ENCODE measurements at places on chromosomes 6 and 20.

DNA sequence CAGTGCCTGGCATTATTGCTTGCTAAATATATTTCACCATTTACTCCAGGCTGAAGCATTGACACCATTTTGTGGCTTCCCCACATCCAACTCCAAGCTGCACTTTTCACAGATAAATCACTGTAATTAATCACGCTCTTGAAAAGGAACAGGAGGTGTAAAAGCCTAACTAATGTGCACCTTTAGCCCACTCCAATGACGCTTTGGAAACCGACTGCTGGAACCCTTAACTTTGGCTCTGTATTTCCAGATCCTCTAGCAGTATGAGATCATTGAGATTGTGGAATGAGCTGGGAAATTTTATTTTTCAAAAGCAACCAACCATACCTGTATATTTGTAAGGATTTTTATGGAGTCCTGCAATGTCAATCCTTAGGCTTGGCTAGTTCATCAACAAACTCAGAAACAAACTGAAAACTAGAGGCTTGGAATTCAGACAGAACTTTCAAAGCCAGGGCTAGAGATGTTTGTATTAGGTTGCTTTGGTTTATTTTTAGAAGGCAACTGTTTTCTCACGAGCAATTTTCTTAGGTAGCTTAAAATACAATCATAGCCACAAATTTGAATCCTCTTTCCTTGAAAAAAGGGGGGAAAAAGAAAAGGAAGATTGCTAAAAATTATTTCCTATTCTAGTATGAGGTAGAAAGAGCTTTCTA is 52.8 kb upstream of the UTRN start:
- no peak for DNase-seq

- no peak for DNase-seq
Measured at GRCh38 chr6:35208419-35208818, 5.3 kb upstream of the SCUBE3 start.

DNA sequence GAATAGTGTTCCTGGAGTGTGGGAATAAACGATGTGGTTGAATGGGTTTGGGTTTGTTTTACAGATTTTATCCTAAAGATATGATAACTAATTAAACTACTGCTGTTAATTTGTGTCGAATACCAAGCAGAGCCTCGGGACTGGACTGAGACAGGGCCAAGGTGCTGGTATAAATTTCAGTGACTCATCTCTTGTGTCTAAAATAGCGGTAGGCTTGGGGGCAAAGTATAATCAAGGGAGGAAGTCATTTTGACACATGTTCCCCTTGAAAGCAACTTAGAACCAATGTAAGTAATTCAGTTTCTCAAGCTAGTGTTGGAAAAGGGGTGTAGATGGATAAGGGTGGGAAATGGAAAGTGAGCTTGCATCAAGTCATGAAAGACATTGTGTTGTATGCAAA is 108.4 kb downstream of the PLCB4 start:
- no peak for DNase-seq

DNA sequence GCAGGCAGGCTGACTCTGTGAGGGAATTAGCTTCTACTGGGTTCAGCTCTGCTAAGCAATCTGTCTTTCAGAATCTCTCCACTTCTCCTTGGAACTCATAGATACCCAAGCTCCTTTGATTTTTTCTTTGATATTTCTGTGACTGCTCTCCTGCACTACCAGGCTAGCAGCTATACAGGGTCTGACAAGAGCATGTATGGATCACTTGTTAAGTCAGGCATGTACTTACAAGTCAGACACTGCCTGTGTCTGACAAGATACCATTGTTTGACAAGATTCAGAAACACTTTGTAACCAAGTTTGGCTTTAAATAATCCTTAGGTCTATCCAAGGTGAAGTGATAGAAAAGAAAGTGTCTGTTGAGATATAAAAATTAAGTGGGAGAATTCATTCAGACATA is 79.5 kb downstream of the SESN1 start:
- no peak for DNase-seq

DNA sequence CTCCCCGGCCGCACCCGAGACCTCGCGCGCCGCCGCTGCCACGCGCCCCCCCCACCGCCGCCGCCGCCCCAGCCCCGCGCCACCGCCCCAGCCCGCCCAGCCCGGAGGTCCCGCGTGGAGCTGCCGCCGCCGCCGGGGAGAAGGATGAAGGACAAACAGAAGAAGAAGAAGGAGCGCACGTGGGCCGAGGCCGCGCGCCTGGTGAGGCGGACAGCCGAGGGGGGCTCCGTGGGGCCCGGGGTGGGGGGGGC is 426 bp downstream of the ASXL1 start:
- DNase-seq = no peak

DNA sequence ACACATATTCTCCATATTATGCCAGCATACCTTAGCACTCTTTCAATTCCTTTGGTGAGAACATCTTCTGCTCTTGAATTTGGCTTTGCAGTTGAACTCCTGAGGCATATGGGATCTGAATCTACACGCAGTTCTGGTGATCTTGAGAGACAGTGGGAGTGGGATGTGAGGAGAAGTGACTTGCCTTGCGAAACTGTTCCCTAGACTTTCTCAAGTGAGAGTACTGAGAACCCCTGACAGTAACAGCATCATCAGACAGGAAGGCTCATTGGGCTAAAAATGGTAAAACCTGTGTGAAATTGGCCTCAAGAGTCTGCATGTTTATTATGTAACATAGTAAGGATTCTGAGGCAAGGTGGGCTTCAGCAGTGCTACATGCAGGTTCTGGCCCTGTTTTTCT is 49.1 kb upstream of the CEP85L start:
- DNase-seq = no peak

- peak; percentile 25 for DNase-seq
Measured at GRCh38 chr6:54981647-54982046, 135.1 kb downstream of the FAM83B start.

GRCh38 chr6:83711958-83712357 is 3.1 kb upstream of the SNAP91 start:
- DNase-seq = no peak

DNA sequence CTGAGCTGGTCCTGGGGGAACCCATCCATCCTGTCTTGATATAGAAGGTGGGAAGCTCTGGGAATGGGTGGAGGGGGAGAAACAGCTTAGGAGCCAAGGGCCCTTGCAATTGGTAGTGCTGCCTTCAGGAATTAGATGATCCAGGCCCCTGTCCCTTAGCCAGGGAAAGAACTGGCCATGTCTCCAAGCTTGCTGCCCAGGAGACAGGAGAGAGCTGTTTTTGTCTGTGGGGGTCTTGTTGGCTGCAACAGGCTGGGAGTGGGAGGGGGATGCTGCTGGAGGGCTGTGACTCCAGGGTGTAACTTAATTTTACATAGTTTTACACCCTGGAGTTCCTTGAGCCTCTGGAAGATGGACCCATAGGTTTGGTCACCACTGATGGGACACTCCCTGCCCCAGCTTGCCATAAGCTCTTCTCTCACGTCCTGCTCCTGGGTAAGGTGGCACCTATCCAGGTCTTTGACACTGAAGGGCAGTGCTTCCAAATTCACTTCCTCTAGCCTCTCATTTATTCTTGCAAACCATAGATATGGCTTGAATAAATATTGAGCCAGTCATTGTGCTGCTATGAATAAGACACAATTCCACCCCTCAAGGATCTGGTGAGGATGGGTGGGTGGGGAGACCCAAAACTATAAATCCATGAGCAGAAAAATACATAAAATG is 16.8 kb downstream of the VEGFA start:
- no peak for DNase-seq

GRCh38 chr6:77543601-77544000 is 80.3 kb upstream of the HTR1B start:
- DNase-seq = no peak

- DNase-seq = no peak
Measured at GRCh38 chr20:48889140-48889790, 32.2 kb upstream of the ARFGEF2 start.

DNA sequence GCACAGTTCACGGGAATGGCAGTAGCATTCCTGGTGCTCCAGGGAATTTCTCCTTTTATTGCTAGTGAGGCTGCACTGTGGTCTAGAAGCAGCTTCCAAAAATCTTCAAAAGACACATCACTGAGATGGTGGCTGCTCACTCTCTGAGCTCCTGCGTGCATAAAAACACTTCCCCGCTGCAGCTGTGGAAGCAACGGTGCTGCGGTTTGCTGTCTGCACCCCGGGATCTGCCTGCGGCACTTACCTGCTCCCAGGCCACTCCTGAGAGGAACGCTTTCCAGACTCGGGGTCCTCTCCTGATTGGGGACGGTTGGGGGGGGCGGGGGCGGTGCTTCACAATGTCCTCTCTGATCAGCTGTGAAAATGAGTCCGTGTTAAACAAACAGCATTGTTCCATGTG is 77.9 kb downstream of the TMEM242 start:
- DNase-seq = no peak

DNA sequence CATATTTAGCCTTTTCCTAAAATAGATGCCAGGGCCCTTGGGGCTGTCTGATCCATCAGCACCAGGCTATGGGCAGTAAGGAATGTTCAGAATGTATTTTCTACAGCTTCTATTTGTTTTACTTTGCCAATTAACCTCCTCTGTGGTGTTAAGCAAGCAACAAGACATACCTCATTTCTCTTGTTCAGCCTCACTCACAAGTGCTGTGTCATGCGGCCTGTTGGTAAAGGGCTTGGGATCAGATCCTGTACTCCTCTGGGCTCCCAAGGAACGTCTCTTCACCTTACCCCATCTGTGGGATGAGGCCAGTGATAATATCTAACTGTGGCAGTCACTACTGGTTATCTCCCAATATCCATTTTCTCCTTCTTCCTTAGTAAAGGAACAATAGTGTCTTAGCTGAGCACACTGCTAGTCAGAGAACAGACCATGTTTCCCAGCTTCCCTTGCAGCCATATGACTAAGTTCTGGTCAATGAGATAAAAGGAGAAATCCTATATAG is 7.0 kb upstream of the DSTN start:
- DNase-seq = peak; percentile 72

DNA sequence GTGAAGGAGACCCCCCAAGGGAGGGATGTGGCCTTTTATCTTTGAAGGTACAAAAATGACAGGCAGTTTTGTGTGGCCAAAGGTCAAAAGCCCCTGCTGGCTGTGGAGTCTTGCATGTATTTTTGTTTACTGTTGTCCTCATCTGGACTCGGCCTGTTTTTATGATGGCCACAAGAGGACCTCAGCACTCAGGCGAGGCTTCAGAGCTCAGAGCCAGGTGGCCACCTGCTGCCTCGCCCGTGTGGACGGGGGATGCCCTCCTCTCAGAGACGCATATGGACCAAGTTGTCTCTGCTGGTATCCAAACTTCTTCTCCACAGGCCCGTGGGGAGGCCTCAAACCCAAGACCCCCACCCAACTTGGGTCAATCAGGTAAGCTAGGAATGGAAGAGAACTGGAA is 118.2 kb downstream of the DACT2 start:
- no peak for DNase-seq

DNA sequence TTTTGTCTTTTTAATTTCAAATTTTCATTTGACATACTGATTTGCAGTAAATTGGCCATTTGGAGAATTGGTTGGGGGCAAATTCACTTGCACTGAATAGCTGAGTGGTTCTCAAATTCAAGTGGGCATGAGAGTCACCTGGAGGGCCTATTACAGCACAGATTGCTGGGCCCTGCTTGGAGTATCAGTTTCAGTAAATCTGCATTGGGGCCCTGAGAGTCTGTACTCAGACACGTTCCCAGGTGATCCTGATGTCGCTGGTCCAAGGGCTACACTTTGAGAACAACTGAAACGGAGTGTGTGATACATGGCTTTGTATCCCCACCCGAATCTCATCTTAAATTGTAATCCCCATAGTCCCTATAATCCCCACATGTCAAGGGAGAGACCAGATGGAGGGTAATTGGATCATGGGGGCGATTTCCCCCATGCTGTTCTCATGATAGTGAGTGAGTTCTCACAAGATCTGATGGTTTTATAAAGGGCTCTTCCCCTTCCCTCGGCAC is 115.9 kb downstream of the KLHL32 start:
- no peak for DNase-seq

DNA sequence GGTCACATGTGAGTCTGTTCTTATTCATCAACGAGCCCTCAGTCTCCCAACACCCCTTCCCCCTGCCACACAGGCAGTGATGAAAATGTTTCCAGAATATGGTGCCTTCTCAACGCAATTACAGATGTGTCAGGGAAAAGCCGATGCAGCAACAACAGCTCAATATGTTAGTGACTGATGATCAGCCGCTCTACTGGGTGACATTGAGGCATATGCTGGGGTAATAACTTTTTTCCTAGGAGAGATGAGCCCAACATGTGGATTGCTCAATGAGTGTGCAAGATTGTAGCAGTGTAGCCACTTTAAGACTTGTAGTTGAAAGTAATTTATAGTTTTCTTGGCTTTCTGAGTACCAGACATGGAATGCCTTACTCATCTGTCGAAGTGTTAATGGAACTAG is 49.4 kb downstream of the DTD1 start:
- DNase-seq = peak; percentile 9

DNA sequence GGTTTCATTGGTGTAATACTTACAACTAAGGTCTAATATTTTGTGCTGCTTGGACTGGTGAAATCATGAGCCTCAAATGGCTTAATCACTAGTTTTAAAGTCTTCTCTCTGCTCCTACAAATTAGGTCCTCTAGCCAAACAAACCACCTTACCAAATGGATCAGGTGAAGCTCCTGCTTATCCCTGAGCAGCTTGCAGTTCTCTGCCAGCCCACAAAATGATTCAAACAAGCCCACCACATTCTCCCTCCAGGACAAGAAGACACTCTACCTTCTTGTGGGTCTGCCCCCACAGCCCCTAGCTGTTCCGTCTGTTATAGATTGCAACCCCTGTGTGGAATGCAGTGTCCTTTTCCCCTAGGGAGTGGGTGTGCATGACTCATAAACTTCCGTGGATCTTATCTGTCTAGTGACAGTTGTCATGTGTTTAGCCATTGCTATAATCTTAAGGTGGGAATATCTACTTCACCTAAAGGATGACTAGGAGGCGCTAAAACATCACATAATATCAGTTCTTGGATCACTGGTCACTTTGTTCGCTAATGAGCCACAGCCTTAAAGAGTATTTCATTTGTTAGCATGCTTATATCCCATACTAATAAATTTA is 940.5 kb upstream of the MANEA start:
- DNase-seq = no peak

- DNase-seq = no peak
Measured at GRCh38 chr6:138231381-138231886, 13.1 kb upstream of the PBOV1 start.

DNA sequence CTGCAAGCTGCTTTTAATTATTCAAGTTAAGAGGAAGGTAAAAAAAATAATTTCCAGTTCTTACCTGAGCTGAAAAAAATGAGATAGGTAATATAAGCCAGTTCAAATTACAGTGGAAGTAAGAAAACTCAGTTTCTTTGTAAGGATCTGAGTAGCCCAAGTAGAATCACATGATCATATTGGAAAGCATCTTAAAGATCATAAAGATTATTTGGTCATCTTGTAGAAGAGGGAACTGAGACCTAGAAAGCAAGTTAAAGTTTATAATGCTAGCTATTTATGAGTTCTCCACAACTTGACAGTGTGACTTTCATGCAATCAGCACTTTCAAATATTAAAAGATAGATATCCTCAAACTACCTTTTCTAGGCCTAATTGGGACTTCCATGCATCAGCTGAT is 80.5 kb downstream of the FARS2 start:
- no peak for DNase-seq

Measured in fibroblast of mammary gland (primary cell).